Stimulated activated CD4-positive, alpha-beta T cell treated with anti-CD3 and anti-CD28 coated beads, Interleukin-15, amount 100 ng/mL, for 1 hour (primary cell): ENCODE measurements at places on chromosomes 11 and 22.
A peak's percentile ranks its signal among the peaks of the same experiment; 100 is the strongest.

- no peak for DNase-seq
These were observed 622.3 kb upstream of the CHORDC1 start for GRCh38 chr11:90845126-90845525.

- no peak for DNase-seq
These were observed 303.6 kb downstream of the KIRREL3 start for GRCh38 chr11:126696982-126697381.

GRCh38 chr11:30406978-30407762 lies 84.3 kb downstream of the ARL14EP start:
- DNase-seq, result no peak

GRCh38 chr11:68934321-68934645 lies 30.6 kb downstream of the IGHMBP2 start:
- no peak for DNase-seq

GRCh38 chr11:66864172-66864901 lies 7.5 kb downstream of the LRFN4 start:
- no peak for DNase-seq

- no peak for DNase-seq
These were observed 119.2 kb downstream of the TMEM135 start for GRCh38 chr11:87156970-87157369.

- DNase-seq, result no peak
These were observed 17.1 kb upstream of the NXPE4 start for GRCh38 chr11:114612686-114613085.

GRCh38 chr11:125351033-125351867 lies 144.8 kb downstream of the FEZ1 start:
- DNase-seq, result no peak

GRCh38 chr11:1262172-1263006 lies 39.5 kb downstream of the MUC5B start:
- DNase-seq, result peak; percentile 83
